ENCODE measurements at places on chromosomes 3 and 15. TPM values are rescaled to one million over a fixed set of nuclear protein-coding genes. Genes with fewer than 3 reads are reported as not detected.

The ANKUB1 gene
- total RNA-seq: not detected

The ROBO2 gene
- total RNA-seq: not detected

The RBMS3 gene
- total RNA-seq: 2.8 TPM

The TMEM207 gene
- not detected for total RNA-seq

The WDR82 gene
- 105 TPM for total RNA-seq

The PRSS50 gene
- total RNA-seq: not detected

The BNC1 gene
- total RNA-seq: not detected

The CNOT10 gene
- 58.5 TPM for total RNA-seq

The SLC28A2 gene
- not detected for total RNA-seq

The STRA6 gene
- 0.72 TPM for total RNA-seq

DNA sequence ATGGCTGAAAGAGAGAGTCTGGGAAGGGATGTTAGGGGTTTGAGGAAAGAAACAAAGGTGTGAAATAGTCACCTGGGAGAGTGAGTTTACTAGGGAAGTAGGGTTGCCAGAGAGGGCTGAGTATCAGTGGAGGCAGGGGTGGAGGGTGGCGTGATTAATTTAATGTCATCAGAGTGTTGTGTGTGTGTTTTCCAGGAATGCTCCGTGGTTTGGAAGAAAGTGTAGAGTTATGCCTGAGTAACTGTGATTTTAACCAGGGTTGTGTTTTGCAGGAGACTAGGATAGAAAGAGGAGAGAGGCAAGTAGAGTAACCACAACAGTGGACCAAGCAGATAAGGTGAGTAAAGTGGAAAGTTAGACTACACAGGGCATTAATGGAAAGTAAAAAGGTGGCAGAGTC, 27.2 kb downstream of the PLD1 start:
- H3K27me3 ChIP-seq: no peaks in the 10 kb centered on the region
- no peaks in the 10 kb centered on the region for H3K36me3 ChIP-seq
- H3K4me3 ChIP-seq: no peak overlapping the region
- H3K4me1 ChIP-seq: no peaks in the 10 kb centered on the region

- peaks cover 17% of the 10 kb centered on the region for H3K36me3 ChIP-seq
- no peak overlapping the region for H3K4me3 ChIP-seq
- no peaks in the 10 kb centered on the region for H3K4me1 ChIP-seq
- H3K27me3 ChIP-seq: no peaks in the 10 kb centered on the region
- no peak overlapping the region for H3K27ac ChIP-seq
- DNase-seq: no peak
Measured at GRCh38 chr3:58411036-58411435, 22.6 kb downstream of the PDHB start.

DNA sequence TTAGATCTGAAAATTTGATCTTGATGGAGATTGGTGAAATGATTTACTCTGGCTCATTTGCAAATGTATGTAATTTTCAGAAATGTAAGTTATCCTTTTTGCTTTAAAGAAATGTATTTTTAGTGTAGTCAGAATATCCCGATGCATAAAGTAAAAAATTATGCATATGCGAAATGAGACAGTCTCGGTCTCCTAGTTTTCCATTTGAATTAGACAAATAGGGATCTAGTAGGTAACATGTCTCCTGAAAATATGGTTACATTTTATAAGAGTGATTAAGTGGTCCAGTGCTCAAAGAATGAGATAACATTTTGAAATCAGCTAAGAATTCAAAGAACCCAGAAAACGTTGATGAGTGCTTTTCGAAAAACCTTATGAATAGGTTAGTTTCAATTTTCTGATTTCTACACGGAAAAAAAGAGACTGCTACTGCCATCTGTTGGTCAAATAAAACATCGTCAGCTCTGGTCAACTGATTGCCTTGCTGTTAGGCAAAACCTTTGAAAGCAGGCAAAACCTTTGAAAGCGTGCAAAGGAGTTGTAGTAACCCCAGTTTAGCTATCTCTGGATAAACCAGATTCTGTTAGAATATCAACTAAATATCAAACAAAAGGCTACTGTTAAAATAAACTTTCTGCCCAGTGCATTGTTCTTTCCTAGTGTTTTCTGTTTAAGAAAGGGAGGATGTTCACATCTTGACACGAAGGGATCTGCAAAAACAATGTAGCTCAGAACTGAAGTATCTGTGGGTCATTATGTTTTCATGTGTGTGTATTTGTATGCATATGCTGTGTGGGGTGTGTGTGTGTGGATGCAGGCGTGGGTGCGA, 59.3 kb upstream of the CHMP2B start:
- H3K27ac ChIP-seq: no peak overlapping the region
- peaks cover 3% of the 10 kb centered on the region for H3K4me1 ChIP-seq
- no peak overlapping the region for H3K4me3 ChIP-seq
- H3K27me3 ChIP-seq: peaks cover 7% of the 10 kb centered on the region
- H3K36me3 ChIP-seq: no peaks in the 10 kb centered on the region

GRCh38 chr3:146390957-146391356, 78.4 kb downstream of the PLSCR2 start:
- H3K27me3 ChIP-seq: peaks cover 4% of the 10 kb centered on the region
- H3K4me3 ChIP-seq: no peak overlapping the region
- no peaks in the 10 kb centered on the region for H3K36me3 ChIP-seq

DNA sequence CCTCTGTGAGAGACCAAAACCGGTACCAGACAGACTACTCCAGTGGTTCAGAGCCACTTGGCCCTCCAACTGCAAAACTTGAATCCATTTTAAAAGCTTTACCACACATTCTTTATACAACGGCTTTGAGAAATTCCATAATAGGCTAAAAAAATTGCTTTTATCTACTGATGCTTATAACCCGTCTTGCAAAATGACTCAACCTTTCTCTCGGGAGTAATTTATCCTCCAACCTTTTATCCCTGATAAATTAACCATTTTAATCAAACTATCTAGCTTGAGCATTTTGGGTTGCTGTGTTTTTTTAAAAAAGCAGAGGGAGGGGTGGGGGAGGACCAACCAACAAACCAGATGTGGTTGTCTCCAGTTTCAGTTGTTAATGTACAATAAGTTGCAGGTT, 275.7 kb upstream of the LRTM1 start:
- no peak overlapping the region for H3K27ac ChIP-seq
- no peaks in the 10 kb centered on the region for H3K27me3 ChIP-seq
- no peak overlapping the region for H3K4me3 ChIP-seq
- H3K4me1 ChIP-seq: no peaks in the 10 kb centered on the region

DNA sequence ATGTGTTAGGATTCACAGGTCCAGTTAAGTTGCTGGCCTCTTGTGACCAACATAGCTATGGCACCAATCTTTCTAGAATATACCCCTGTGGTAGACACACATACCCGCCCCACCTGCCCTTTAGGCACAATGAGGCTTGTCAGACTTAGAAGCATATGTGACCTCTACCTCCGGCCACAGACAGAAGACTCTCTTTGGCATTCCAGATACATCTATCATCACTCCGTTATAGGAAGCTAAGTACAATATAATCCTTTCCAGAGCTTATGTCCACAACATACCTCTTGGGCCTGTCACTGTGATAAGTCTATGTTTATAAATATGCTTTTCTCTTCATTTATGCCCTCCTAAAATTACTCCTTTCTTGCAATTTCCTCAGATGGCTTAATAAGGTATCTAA, 39.8 kb downstream of the CD47 start:
- no peak overlapping the region for H3K4me3 ChIP-seq
- H3K36me3 ChIP-seq: peaks cover 60% of the 10 kb centered on the region
- peaks cover 40% of the 10 kb centered on the region for H3K4me1 ChIP-seq
- H3K27ac ChIP-seq: no peak overlapping the region
- H3K27me3 ChIP-seq: no peaks in the 10 kb centered on the region
- no peak for DNase-seq

- H3K4me1 ChIP-seq: peaks cover 13% of the 10 kb centered on the region
- H3K27me3 ChIP-seq: no peaks in the 10 kb centered on the region
- DNase-seq: no peak
- peaks cover 87% of the 10 kb centered on the region for H3K36me3 ChIP-seq
- H3K4me3 ChIP-seq: no peak overlapping the region
- peak overlapping the region; percentile 62 for H3K27ac ChIP-seq
Measured at GRCh38 chr3:5212628-5213573, 25.4 kb downstream of the EDEM1 start.

- no peaks in the 10 kb centered on the region for H3K36me3 ChIP-seq
- no peak for DNase-seq
- H3K27me3 ChIP-seq: no peaks in the 10 kb centered on the region
Measured at GRCh38 chr15:50800715-50801114, 35.2 kb upstream of the SPPL2A start.

DNA sequence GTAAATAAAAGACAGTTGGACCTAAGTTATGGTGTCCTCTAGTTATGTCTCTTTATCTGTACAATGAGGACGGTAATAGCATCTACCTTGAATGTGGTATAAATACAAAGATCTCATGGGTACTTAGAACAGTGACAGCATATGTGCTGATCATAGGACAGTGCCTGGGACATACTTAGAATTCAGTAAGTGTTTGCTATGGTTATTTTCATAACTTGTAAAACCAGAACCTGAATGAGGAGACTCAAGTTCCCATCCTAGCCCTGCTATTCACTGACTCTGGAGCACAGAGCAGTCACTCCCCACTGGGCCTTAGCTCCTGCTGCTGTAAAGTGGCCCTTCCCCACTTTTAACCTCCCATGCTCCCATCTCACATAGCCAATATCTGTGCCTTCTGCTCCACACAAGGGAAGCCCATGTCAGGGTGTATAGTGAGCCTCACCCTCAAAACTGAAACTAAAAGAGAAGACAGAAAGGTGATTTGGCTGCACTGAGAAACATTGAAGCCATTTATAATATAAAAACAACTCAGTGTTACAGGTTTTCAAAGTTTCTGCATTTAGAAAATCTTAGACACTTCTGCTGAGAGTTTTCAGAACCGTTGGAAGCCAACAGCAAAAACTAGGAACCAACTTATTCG, 225.4 kb upstream of the UBE2E2 start:
- no peak overlapping the region for H3K4me3 ChIP-seq
- no peaks in the 10 kb centered on the region for H3K27me3 ChIP-seq
- no peaks in the 10 kb centered on the region for H3K36me3 ChIP-seq
- no peak overlapping the region for H3K27ac ChIP-seq
- peaks cover 6% of the 10 kb centered on the region for H3K4me1 ChIP-seq

DNA sequence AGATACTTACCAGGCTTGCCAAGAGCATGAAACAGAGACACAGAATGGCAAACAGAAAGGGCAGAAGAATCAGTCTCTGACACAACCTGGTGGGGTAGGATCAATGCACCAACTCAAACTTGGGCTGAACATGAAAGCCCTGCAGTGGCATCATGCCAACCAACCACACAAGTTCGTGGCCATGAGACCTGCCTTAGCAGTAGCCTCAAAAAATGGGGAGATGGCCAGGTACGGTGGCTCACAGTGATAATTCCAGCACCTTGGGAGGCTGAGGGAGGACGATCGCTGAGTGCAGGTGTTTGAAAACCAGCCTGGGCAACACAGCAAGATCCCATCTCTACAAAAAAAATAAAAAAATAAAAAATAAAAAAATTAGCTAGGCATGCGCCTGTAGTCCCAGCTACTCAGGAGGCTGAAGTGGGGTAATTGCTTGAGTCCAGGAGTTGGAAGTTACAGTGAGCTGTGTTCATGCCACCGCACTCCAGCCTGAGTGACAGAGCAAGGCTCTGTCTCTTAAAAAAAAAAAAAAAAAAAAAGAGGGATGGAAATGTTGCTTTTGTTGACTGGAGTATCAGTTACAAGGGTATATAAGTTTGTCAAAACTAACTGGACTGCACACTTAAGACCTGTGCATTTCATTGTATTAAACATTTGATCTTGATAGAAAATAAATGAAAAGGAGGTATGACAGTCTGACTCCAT, 93.4 kb downstream of the XXYLT1 start:
- H3K36me3 ChIP-seq: peaks cover 7% of the 10 kb centered on the region
- no peaks in the 10 kb centered on the region for H3K27me3 ChIP-seq
- H3K4me3 ChIP-seq: no peak overlapping the region
- no peak for DNase-seq
- H3K4me1 ChIP-seq: peaks cover 10% of the 10 kb centered on the region
- no peak overlapping the region for H3K27ac ChIP-seq

DNA sequence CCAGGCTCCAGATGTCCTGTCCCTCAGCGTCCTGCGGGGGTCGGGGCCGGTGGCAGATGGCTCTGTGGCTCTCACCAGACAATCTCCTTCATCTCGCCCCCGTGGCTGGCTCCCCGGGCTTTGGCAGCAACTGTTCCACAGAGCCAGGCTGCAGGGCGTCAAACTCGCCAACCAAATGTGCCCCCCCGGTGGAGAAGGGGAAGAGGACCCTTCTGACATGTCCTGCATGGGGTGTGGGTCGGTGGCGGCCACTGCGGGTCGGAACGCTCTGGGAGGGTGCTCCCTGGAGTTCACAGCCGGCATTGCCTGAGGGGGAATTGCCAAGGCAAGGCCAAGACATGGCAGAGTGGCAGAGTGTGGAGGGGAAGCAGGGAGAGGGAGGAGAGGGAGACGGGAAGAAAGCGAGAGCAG, 36.0 kb downstream of the BDH1 start:
- no peak overlapping the region for H3K27ac ChIP-seq
- no peaks in the 10 kb centered on the region for H3K27me3 ChIP-seq
- H3K4me1 ChIP-seq: peaks cover 19% of the 10 kb centered on the region
- DNase-seq: no peak
- H3K36me3 ChIP-seq: peaks cover 60% of the 10 kb centered on the region

DNA sequence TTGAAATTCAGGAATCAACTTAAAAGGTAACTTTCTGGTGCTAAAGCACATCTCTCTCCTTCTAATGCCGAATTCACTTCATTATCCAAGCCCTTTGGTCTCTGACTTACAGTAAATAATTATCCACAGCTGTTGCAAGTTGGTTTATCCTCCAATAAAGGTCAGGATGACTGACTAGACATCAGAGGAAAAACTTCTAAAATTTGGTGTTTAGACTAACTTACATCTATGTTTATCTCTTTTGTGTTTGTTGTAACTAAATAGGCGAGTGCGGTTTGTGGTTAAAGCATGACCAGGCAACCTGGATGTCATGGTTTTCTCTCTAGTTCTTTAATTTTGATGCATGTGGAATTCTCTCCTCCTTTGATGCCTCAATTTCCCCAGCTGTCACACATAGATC, 237.4 kb upstream of the LRTM1 start:
- H3K36me3 ChIP-seq: no peaks in the 10 kb centered on the region
- no peaks in the 10 kb centered on the region for H3K27me3 ChIP-seq

GRCh38 chr15:74988007-74988800, 7.2 kb upstream of the SCAMP5 start:
- H3K4me3 ChIP-seq: no peak overlapping the region
- H3K4me1 ChIP-seq: peaks cover 13% of the 10 kb centered on the region
- H3K27me3 ChIP-seq: peaks cover 13% of the 10 kb centered on the region
- no peak overlapping the region for H3K27ac ChIP-seq
- peak; percentile 79 for DNase-seq
- H3K36me3 ChIP-seq: no peaks in the 10 kb centered on the region

GRCh38 chr3:31876331-31876730, 104.7 kb downstream of the OSBPL10 start:
- H3K27me3 ChIP-seq: peaks cover 2% of the 10 kb centered on the region
- H3K36me3 ChIP-seq: no peaks in the 10 kb centered on the region
- H3K4me3 ChIP-seq: no peak overlapping the region
- H3K27ac ChIP-seq: no peak overlapping the region

- DNase-seq: no peak
- no peak overlapping the region for H3K4me3 ChIP-seq
- H3K27me3 ChIP-seq: no peaks in the 10 kb centered on the region
- peaks cover 2% of the 10 kb centered on the region for H3K4me1 ChIP-seq
- no peak overlapping the region for H3K27ac ChIP-seq
Measured at GRCh38 chr3:106829206-106829605, 548.0 kb upstream of the CCDC54 start.

Data from activated CD8-positive, alpha-beta T cell treated with anti-CD3 and anti-CD28 coated beads for 36 hours (primary cell).